ENCODE measurements at places on chromosomes 6 and 20. TPM values are rescaled to one million over a fixed set of nuclear protein-coding genes. Genes with fewer than 3 reads are reported as not detected.

Gene WFDC10B
- not detected for total RNA-seq

DNA sequence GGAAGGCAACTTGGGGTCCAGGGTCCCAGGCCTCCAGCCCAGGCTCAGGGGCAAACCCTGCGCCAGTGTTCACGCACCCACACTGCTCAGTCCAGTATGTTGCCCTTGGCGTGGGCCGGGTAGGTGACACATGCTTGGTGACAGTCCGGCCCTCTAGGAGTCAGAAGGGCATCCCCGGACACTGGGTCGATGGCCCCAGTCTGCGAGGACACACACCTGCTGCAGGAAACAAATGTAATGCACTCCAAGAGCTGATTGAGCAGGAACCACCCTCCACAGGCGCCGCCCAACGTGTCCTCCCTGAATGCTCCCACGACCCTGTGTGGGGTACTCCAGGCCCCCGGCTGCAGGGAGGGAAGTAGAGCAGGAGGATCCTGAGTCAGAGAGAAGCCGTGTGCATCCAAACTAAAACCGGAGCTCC is 160.7 kb downstream of the DLL1 start:
- no peaks in the 10 kb centered on the region for H3K36me3 ChIP-seq
- peaks cover 20% of the 10 kb centered on the region for H3K4me1 ChIP-seq
- H3K27me3 ChIP-seq: no peaks in the 10 kb centered on the region
- no peak overlapping the region for H3K4me3 ChIP-seq
- DNase-seq: no peak

DNA sequence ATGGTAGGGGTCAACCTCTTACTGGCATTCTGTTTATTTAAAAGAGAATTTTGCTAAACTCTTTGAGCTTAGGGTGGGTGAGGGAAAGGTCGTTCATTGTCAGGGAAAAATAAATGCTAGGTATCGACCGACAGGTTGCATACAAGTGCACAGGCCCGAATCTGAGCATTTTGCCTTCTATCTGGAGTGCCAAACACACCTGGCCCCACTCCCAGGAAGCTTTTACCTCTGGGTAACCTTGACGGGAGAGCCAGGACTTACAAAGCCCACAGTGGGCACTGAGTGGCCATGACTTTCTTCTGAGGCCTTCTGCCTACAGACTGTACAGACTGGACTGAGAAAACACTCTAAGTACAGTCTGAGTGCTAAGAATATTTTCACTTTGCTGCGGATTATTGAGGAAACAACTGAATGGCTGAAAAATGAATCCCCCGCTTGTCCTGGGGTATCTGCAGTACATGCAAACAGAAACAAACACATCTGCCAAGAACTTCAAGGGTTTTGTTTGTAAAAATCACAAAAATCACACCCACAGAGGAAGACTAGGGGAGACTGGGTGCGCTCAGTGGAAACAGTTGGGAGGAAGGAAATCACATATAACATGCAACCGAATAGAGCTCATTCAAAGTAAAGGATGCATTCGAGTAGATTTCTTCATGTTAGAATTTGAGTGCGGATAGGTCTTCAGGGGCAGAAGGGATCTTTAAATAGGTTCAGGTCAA is 152.8 kb downstream of the NFATC2 start:
- no peak for DNase-seq
- no peaks in the 10 kb centered on the region for H3K27me3 ChIP-seq
- peaks cover 10% of the 10 kb centered on the region for H3K4me1 ChIP-seq
- no peak overlapping the region for H3K27ac ChIP-seq
- peaks cover 2% of the 10 kb centered on the region for H3K36me3 ChIP-seq

- peaks cover 38% of the 10 kb centered on the region for H3K27me3 ChIP-seq
- H3K27ac ChIP-seq: no peak overlapping the region
- H3K4me1 ChIP-seq: peaks cover 10% of the 10 kb centered on the region
- H3K36me3 ChIP-seq: no peaks in the 10 kb centered on the region
- DNase-seq: no peak
These were observed 60.8 kb downstream of the STX11 start for GRCh38 chr6:144211160-144211559.

Gene OXT
- total RNA-seq: not detected

Gene HSPA1L
- 1.7 TPM for total RNA-seq

GRCh38 chr6:8944548-8944947 is 509.2 kb upstream of the SLC35B3 start:
- peak overlapping the region; percentile 36 for H3K27ac ChIP-seq
- H3K36me3 ChIP-seq: no peaks in the 10 kb centered on the region
- DNase-seq: no peak
- H3K4me3 ChIP-seq: no peak overlapping the region

Gene SEL1L2
- not detected for total RNA-seq

DNA sequence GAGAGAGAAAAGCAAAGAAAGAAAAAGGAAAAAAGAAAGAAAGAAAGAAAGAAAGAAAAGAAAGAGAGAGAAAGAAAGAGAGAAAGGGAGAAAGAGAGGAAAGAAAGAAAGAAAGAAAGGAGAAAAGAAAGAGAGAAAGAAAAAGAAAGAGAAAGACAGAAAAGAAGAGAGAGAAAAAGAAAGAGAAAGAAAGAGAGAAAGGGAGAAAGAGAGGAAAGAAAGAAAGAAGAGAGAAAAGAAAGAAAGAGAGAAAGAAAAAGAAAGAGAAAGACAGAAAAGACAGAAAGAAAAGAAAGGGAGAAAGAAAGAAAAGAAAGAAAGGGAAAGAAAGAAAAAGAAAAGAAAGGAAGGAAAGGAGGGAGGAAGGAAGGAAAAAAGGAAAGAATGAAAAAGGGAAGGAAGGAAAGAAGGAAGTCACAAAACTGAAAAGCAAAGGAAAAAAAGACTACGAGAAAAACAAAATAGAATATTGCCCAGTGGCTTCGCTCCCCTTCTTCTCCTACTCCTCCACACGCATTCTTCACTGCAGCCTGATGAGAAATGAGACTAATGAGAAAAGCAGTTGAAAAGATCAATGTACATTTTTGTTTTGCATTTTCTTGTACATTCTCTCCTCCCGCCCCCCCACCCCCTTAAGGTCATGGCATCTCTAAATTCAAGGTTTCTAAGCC is 170.0 kb downstream of the SOD2 start:
- H3K4me3 ChIP-seq: no peak overlapping the region
- H3K4me1 ChIP-seq: no peaks in the 10 kb centered on the region
- peaks cover 13% of the 10 kb centered on the region for H3K27me3 ChIP-seq
- no peak overlapping the region for H3K27ac ChIP-seq
- no peak for DNase-seq

- peaks cover 21% of the 10 kb centered on the region for H3K4me1 ChIP-seq
- no peak overlapping the region for H3K4me3 ChIP-seq
- no peak overlapping the region for H3K27ac ChIP-seq
- DNase-seq: no peak
- H3K27me3 ChIP-seq: peaks cover 36% of the 10 kb centered on the region
These were observed 2.2 kb upstream of the TAP2 start for GRCh38 chr6:32840604-32841246.

DNA sequence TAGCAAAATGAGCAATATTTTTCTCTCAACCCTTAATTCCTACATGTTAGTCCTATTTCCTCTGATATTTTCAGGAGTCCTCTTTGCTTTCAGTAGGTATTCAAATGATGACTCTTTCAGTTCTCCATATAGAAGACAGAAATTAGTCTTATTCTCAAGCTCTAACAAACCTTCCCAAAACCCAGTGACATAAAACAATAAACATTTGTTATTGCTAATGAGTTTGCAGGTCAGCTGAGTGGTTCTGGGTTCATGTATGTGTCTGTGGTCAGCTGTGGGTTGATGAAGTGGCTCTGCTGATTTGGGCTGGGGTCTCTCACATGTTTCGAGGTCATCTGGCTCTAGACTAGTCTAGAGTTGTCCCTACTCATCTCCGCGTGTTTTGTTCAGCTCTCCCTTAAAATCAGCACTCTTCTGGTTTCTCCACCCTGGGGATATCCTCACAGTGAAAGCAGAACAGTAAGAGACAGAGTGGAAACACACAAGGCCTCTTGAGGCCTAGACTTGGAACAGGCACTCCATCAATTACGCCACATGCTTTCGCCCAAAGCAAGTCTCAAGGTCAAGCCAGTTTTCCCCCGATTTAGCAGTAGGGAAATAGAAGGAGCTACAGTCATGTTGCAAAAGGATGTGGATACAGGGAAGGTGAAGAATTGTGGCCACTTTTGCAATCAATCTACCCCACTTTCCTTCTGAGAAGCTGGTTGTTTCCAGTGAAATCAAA is 273.0 kb downstream of the PLCB1 start:
- no peaks in the 10 kb centered on the region for H3K27me3 ChIP-seq
- no peak overlapping the region for H3K4me3 ChIP-seq
- H3K4me1 ChIP-seq: peaks cover 6% of the 10 kb centered on the region
- DNase-seq: no peak
- no peaks in the 10 kb centered on the region for H3K36me3 ChIP-seq

DNA sequence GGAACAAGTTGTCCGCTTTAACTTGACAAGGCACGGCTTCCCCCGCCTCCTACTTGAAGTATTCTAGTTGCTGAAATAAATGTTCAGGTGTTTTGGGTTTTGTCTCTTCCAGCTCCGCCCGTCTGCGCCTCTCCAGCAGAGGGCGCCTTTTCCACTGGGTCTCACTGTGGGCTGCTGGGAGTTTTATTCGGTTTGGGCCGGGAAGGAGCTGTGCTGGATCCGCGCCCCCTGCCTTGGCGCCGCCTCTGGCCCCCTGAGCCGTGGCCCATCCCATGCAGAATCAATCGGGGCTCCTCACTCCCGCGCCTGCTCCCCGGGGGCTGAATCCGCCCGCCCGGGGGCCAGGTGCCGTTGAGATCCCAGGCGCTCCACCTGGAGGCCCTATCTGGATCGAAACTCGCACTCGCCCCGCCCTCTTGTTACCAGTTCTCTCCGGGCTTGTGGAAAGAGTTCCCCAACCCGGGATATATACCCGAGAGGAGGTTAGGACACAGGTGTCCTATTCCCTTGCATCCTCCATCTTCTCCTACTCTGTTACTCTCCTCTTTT is 51.0 kb upstream of the TCF21 start:
- no peaks in the 10 kb centered on the region for H3K36me3 ChIP-seq
- H3K4me3 ChIP-seq: peak overlapping the region; percentile 78
- peaks cover 5% of the 10 kb centered on the region for H3K27me3 ChIP-seq
- peak overlapping the region; percentile 88 for H3K27ac ChIP-seq

- no peaks in the 10 kb centered on the region for H3K4me1 ChIP-seq
- H3K27me3 ChIP-seq: no peaks in the 10 kb centered on the region
- no peak for DNase-seq
- no peak overlapping the region for H3K27ac ChIP-seq
- peaks cover 8% of the 10 kb centered on the region for H3K36me3 ChIP-seq
These were observed 174.1 kb downstream of the COL21A1 start for GRCh38 chr6:56073315-56073714.

GRCh38 chr6:56540232-56541029 is 102.3 kb downstream of the DST start:
- no peak overlapping the region for H3K4me3 ChIP-seq
- H3K27me3 ChIP-seq: no peaks in the 10 kb centered on the region
- H3K36me3 ChIP-seq: no peaks in the 10 kb centered on the region
- H3K4me1 ChIP-seq: peaks cover 45% of the 10 kb centered on the region
- no peak for DNase-seq

Gene SNAP25
- total RNA-seq: 4.8 TPM

GRCh38 chr6:137117581-137117980 is 55.9 kb downstream of the IL22RA2 start:
- H3K4me1 ChIP-seq: no peaks in the 10 kb centered on the region
- H3K4me3 ChIP-seq: no peak overlapping the region
- H3K36me3 ChIP-seq: no peaks in the 10 kb centered on the region
- no peak overlapping the region for H3K27ac ChIP-seq
- DNase-seq: no peak

Gene FITM2
- 3.6 TPM for total RNA-seq

DNA sequence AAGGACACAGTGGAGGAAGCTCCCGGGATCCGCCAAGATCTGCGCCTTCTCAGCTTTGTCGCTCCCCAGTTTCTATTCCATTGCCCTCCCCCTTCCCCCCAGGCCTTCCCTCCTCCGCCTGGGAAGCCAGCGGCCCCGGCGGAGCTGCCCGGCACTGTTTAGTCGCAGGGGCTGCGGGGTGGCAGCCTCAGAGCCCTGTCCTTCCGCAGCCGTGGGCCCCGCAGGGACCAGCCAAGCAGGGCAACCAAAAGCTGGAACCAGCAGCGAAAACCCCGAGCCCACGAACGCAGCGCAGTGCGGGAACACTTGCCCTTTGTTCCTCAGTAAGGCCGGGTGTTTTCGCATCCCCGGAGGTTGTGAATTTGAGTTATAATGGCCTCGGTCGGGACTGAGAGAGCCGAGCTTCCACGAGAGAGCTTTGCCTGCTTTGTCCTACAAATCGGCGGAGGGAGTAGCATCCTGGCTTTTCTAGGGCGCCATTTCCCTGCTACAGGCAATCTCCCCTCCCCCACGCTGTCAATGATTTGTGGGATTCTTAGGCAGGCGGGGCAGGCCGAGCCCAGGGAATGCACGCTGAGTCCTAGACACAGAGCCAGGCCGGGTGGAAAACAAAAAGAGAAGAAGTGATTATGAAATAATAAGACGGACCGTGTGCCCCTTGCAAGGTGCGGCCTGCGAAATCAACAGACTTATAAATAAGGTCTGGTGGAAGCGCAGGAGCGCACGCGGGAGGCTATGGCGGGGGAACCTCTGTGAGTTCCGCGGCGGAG is 4.0 kb upstream of the TUBB2B start:
- peak overlapping the region; percentile 84 for H3K4me3 ChIP-seq
- no peaks in the 10 kb centered on the region for H3K36me3 ChIP-seq
- peaks cover 53% of the 10 kb centered on the region for H3K4me1 ChIP-seq

Gene STX11
- 4.9 TPM for total RNA-seq

Gene PFDN4
- total RNA-seq: 26.8 TPM

DNA sequence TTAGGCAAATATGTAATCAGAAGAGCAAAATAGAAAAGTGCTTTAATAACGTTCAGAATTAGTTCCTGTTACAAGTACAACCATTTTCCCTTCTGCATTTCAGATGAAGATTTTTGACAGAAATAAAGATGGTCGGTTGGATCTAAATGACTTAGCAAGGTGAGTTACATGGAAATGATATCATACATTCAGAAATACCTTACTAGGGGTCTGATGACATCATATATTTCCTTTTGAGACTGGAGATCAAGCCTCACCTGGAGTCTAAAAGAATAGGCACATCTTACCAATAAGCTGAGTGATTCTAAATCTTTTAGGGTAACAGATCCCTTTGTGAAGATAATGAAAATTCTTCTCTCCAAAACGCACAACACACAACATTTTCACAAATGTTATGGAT is 29.8 kb downstream of the SCGN start:
- H3K36me3 ChIP-seq: no peaks in the 10 kb centered on the region
- peaks cover 10% of the 10 kb centered on the region for H3K27me3 ChIP-seq
- no peak overlapping the region for H3K4me3 ChIP-seq

Gene DEFB124
- not detected for total RNA-seq

Gene HLA-G
- 0.56 TPM for total RNA-seq

Gene PSORS1C2
- not detected for total RNA-seq

Data from mesothelial cell of epicardium (in vitro differentiated cells).